ENCODE measurements at places on chromosomes 11 and 22.
A peak's percentile ranks its signal among the peaks of the same experiment; 100 is the strongest.

- no peak for DNase-seq
Measured at GRCh38 chr11:7955191-7955590, 10.1 kb downstream of the NLRP10 start.

DNA sequence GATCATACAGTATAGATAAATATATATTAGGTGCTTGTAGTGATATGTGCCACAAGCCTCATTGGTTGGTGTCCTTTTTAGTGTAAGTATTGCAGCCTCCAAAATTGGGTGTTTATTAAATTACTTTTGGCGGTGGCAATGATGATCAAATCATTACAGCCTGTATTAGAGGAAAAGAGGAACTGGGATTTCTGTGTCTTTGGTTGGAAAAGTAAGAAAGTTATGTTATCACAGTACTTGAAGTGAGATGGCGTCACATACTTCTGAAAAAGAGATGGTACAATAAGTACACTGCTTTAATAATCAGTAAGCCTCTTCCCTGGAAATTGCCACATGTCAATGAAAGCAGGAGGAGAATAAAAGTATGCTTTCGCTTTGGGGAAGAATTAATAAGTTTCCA lies 523 bp upstream of the MPZL3 start:
- DNase-seq, result no peak

DNA sequence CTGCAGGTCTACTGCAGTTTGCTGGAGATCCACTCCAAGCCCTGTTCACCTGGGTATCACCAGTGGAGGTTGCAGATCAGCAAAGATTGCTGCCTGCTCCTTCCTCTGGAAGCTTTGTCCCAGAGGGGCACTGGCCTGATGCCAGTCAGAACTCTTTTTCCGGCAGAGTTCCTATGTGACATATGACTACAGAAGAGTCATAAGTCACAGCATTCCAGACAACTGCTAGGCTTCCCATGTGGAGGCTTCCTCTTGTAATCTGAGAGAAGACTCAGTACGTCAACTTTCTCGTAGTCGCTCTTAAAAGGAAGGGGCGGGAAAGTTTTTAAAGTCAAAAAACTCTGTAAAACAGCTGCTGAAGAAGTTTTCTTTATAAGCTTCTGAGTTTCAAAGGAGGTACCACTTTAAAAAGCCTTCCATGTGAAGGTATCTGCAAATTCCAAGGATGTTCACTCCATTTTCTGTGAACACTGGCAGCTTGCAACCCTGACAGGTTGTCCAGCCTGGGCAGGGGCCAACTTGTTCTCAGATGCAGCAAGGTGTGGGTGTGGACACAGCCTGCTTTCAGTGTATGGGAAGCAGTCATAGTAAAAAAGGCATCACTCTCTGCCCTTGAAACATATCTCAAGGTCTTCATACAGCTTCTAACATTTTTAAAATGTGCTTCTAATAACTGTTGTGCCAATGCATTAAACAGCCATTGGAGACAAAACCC lies 97.8 kb downstream of the ME3 start:
- no peak for DNase-seq

GRCh38 chr11:116879800-116880625 lies 42.6 kb upstream of the APOA1 start:
- DNase-seq, result peak; percentile 65

GRCh38 chr22:36134182-36134581 lies 26.4 kb downstream of the APOL3 start:
- DNase-seq, result no peak

- DNase-seq, result no peak
Measured at GRCh38 chr11:110156503-110156902, 63.3 kb downstream of the ZC3H12C start.

DNA sequence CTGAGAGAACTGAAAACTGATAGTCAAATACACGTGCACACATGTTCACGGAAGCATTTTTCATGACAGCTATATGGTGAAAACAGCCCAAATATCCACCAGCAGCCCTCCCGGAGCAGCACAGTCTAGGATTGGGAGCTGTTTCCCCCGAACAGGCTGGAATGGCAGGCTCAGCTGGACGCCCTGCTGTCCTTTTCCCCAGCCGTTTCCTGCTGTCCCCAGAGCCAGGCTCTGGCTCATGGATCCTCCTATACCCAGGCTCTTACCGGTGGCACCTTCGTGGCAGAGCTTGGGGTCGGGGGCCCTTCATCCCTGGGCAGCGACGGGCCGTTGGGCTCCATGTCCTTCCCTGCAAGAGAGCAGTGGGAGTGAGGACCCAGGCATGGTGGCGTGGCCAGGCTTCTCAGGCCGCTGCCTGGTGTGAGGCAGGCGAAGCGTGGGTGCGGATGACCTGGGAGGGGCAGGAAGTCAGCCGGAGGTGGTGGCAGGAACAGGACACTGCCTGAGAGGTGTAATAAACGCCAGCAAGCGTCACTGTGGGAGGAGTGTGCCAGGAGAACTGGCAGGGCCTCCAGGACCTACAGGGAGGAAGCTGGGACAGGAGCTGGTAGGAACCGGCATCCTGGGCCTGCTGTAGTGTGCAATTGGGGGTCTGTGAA lies 38.8 kb downstream of the OSBPL5 start:
- DNase-seq, result no peak

DNA sequence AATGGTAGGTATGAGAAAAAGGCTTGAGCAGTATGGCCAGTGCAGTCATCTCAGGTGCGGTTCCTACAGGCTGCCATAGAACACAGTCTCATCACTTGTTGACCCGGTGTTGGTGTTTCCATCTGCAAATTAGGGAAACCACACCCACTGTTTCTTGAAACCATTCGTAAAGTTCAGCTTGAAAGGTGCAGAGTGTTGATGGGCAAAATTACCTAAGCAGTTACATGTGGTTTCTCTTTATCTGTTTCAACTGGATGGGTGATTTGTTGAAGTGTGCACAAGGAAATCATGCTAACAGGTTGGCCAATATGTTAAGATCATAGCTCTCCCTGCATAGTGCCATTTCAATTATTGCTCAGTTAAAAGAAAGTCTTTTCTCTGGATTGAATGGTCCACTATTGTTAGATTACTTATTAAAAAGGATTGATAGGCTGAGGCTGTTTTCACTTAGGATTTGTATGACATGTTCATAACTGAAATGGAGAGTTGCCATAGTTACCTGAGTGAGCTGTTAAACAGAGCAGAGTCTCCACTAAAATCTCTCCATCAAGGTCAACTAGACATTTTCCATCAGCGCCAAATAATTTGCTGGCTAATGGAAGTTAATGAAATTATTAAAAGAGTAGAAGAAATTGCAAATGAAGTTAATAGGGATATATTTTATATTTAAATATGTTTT lies 203.1 kb upstream of the MTMR2 start:
- no peak for DNase-seq

DNA sequence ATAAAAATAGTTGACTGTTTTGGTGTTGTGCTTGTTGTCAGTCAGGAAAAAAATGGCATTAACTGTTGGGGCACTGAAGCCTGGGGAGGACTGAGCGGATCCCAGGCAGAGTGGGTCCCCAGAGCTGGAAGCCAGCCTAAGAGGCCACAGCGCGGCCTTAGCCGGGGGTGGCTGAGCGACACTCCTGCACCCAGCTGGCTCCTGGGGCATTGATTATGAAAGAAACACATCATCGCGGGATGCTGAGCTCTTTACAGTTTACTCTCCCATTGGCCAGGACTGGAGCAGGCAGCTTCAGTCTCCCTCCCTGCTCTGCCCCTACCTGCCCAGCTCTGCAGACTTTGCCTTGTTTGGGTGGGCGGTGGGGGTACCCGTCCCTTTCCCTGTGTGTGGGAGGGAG lies 121.5 kb downstream of the ST3GAL4 start:
- no peak for DNase-seq

GRCh38 chr11:120386774-120387371 lies 50.7 kb downstream of the ARHGEF12 start:
- DNase-seq, result no peak

DNA sequence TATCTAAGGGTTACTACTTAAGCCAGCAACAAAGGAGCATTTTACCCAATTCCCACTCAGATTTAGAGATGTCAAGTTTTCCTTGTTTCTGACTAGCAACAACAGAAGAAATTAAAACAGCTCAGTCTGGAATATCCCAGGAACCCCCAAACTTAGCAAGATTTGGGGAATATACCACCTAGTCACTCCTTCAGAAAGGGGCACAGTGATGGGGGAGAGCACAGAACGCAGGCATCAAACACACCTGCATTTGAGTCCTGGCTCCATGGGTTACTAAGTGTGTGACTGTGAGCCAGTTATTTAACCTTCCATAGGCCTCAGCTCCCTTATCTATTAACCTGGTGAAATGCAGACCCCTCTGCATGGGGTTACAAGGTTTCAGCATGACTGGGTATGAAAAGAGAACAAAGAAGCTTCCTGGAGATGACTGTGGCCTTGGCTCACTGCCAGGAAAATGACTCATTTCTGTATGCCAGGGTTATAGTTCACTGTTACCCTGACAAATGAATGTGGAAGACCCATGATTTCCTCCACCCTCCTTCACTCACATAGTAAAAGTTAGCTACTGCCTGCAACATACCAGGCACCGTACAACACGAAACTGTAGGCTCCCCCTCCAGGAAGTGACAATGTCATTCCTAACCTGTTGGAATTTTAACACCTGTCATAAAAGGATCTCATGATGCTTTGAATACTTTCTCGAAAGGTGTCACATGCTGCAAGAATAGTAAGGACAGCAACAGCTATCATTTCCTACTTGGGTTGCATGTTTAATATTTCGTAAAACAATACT lies 79.6 kb downstream of the ME3 start:
- peak; percentile 98 for DNase-seq

- no peak for DNase-seq
Measured at GRCh38 chr11:119970555-119971304, 167.2 kb downstream of the TRIM29 start.

DNA sequence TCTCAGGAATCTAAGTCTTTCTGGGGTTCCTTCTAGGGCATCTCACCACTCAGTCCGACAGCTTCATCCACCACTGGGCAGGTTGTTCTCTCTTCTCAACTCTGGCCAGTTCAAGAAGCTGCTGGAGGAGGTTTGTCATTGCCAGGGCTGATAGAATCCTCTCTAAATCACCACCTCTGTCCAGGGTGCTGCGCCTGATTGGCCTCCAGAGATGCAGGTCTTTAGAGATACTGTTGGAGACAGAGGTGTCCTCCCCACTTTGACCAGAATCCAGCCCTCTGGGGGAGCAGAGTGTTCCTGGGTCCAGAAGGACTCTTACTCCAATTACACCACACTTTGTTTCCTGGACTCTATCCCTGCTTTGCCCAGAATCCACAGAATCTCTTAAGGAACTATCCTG lies 90.2 kb downstream of the NELL1 start:
- DNase-seq, result no peak

GRCh38 chr11:882596-882995 lies 28.0 kb downstream of the CHID1 start:
- no peak for DNase-seq

DNA sequence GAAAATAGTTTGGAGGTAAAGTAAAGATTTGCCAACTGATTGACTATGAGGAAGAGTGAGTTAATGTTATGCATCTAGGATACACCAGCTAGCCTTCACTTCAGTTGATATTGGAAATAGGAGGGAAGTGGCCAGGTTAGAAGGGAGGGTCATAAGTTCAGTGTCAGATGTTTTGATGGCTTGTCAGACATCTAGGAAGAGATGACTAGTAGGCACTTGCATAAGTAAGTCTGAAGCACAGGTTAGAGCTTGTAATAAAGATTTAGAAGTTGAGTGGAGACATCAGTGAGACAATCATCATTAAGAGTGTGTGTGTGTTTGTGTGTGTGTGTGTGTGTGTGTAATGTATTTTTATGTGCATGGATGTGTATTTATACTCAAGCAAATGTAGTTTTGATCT lies 146.1 kb downstream of the OR4C45 start:
- DNase-seq, result no peak

- DNase-seq, result no peak
Measured at GRCh38 chr11:13259374-13259773, 18.2 kb upstream of the BMAL1 start.

Measured in HepG2 (cell line).